ENCODE measurements at places on chromosomes 5 and 9.
A peak's percentile ranks its signal among the peaks of the same experiment; 100 is the strongest.

GRCh38 chr9:9913276-9913832 lies 699.4 kb downstream of the PTPRD start:
- no peak for DNase-seq

DNA sequence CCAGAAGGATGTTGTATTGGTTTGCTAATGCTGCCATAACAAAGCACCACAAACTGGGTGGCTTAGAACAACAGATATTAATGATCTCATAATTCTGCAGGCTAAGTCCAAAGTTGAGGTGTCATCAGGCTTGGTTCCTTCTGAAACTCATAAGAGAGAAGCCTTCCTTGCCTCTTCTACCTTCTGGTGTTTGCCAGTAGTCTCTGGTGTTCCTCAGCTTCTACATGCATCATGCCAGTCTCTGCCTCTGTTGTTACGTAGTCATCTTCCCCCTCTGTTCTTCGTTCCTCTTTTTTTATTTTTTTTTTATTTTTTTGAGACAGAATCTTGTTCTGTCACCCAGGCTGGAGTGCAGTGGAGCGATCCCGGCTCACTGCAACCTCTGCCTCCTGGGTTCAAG lies 61.8 kb downstream of the LRRC70 start:
- DNase-seq: no peak

DNA sequence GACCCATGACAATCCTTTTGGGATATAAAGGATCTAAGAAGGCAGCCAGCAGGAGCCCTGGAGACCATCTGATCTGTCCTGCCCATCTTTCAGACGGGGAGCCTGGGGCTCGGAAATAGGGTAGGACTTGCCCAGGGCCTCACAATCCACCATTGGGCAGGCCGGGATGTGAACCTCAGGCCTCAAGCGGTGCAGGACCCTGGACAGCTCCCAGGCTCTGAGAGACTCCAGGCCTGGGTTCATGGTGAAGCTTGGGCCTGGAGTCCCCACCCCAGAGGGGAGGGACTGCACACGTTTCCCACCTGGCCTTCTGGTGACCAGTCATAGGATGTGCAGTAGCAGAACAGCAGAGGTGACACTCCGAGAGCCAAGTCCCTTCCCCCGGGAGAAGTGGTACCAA lies 36.6 kb upstream of the RAPGEF1 start:
- no peak for DNase-seq

GRCh38 chr5:72256536-72256935 lies 63.5 kb downstream of the MRPS27 start:
- no peak for DNase-seq

GRCh38 chr9:78986446-78986845 lies 585.3 kb upstream of the TLE4 start:
- no peak for DNase-seq

- no peak for DNase-seq
Measured at GRCh38 chr5:139705191-139705590, 57.0 kb downstream of the CXXC5 start.

- DNase-seq: no peak
Measured at GRCh38 chr5:143170104-143170503, 233.4 kb downstream of the NR3C1 start.

DNA sequence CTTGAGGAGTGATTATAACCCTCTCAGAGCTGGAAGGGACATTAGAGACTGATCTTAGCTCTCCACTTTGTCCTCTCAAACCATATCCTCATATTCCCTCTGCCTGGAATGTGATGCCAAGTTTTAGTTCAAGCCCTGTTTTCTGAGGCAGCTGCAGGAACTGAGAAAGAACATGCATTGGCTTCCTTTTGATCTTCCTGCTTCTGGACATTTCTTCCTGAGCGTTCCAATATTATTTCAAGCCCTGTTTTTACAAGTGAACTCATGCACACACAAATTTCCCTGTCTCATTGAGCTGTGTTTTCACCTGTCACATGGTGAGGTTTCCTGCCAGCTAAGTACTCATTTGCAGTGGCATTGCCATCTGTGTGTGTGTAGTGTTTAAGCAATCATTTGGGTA lies 17.0 kb downstream of the FOCAD start:
- DNase-seq: no peak

DNA sequence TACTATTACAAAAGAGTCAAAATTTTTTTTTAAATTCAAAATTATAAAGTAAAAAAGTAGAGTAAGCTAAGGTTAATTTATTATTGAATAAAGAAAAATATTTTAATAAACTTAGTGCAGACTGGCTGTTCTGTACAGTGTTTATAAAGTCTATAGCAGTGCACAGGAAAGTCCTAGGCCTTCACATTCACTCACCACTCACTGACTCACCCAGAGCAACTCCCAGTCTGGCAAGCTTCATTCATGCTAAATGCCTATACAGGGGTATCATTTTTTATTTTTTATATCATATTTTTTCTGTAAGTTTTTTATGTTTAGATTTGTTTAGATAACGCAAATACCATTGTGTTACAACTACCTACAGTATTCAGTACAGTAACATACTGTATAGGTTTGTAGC lies 700.7 kb upstream of the GRAMD2B start:
- DNase-seq: no peak

GRCh38 chr9:5843794-5844471 lies 11.0 kb upstream of the ERMP1 start:
- no peak for DNase-seq

GRCh38 chr5:126744836-126745235 lies 32.1 kb upstream of the LMNB1 start:
- DNase-seq: no peak

DNA sequence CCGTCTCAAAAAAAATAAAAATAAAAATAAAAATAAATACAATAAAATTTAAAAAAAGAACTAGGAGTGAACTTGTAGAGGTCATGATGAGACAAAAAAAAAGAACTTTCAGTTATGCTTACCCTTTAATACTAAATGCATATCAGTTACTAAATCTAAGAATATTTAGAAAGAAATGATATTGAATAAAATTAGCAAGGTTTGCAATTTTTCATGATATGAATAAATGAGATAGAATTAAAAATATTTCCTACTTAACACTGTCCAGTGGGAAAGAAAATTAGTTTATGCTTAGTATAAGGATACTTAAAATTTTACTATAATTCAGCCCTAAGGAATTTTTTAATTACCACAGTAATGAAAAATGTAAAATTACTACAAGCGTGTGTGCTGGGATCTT lies 132.4 kb downstream of the TLE1 start:
- no peak for DNase-seq

- DNase-seq: no peak
Measured at GRCh38 chr9:120839146-120839545, 3.6 kb downstream of the PSMD5 start.

- DNase-seq: peak; percentile 44
Measured at GRCh38 chr5:176578391-176578808, 29.3 kb downstream of the CDHR2 start.

DNA sequence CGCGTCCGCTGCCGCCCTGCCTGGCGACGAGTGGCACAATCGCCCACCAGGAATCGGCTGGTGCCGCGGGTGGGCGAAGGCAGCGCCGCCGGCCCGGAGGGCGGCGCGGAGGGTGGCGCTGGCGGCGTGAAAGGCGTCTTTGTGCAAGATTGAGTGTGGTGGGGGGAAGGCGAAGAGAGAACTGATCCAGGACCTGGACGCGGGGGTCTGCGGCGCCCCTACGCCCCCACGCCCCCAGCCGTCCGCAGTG lies 4.6 kb upstream of the RGMB start:
- no peak for DNase-seq

DNA sequence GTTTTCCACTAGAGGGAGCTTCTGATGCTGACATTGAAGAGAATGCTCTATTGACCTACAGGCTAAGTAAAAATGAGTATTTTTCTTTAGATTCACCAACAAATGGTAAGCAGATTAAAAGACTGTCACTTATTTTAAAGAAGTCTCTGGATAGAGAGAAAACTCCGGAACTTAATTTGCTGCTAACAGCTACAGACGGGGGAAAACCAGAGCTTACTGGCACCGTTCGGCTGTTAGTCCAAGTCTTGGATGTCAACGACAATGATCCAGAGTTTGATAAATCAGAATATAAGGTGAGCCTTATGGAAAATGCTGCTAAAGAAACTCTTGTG lies 764 bp downstream of the PCDHA11 start:
- no peak for DNase-seq

DNA sequence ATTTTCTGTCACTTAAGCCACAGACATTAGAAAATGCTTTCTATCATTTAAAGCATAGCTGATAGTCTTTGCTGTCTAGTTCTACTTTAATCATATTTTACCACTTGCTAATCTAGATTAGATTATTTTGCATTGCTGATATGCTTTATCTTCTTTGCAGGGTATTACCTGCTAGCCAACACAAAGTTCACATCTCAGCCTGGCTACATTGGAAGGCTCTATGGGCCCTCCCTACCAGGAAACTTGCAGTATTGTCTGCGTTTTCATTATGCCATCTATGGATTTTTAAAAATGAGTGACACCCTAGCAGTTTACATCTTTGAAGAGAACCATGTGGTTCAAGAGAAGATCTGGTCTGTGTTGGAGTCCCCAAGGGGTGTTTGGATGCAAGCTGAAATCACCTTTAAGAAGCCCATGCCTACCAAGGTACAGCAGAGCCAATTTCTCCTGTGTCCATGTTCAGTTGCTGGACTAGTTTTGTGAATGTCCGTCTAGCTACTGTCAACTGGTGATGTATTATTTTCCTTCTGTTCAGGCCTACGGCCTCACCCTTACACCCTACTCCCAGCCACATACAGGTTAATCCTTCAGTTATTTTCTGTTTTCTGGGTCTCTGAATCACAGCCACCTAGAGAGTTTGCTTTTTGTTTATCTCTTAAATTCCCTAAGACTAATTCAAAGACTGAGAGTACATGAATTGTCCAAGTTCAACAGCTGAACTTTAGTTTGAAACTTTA lies 99.9 kb downstream of the MAMDC2 start:
- DNase-seq: no peak

Data from stimulated activated CD4-positive, alpha-beta T cell treated with anti-CD3 and anti-CD28 coated beads, Interleukin-2, amount 100 ng/mL, for 24 hours (primary cell).